ENCODE measurements at places on chromosomes 7 and 10.

DNA sequence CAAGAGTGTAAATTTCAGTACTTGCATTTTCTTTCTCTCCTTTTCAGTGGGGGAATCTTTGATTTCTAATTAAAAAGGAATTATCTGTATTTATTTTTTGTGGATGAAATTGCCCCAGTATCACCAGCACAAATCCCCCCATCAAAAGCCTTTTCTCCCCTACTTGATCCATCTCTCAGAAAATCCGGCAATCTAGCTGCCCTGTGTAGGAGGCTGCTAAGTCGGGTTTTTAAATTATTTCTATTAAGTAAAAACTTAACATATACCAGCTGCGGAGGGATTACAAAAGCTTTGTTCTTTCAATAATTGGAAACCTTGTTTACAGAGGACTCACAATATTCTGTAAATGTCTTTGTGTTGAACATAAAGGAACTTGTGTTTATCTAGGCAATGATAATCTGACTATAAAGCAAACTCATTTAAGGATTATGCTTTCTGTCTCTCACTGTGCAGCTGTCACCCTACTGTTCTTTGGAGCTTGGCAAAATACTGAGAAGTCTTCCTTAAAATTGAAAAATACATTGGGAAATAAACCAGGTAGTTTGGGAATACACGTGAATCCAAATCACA lies 177.4 kb upstream of the PRR15 start:
- DNase-seq = no peak

- no peak for DNase-seq
Measured at GRCh38 chr10:45809837-45810236, 37.5 kb downstream of the AGAP4 start.

GRCh38 chr7:121054925-121055324 lies 66.4 kb downstream of the CPED1 start:
- no peak for DNase-seq

GRCh38 chr10:8498881-8499280 lies 444.4 kb downstream of the GATA3 start:
- peak; percentile 1 for DNase-seq

DNA sequence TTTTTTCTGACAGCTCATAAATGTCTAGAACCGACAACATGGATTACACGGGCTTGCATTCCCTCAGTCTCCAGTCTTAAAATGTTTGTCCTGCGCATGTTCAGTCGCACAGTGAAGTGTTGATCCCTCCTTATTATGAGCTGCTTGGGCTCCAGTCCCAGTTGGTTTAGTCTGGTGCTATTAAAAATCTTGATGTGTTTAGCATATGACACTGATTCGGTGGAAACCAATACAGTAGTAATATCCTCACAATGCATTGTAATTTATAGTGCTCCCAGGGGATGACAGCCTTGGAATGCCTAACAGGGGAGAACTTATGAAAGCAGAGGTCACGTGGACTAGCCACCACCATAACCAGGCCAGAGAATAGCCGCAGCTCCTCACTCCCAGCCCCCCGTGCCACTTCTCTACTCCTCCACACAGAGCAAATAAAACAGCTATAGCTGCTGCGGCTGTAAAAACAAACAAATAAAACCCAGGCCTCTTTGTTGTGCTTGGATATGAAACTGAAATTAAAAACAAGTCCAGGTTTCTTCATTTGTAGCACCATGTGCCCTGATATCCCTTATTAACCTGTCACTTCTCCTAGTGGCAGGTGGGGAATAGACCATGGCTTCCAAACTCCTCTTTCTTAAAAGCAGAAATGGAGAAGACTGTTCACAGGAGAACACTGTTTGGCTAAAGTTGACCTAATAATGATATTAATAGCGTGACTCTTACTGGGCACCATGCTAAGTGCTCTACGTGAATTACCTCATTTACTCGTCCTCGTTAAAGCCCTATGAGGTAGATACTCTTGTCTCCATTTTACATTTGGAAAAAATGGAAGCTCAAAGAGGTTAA lies 7.7 kb downstream of the DPCD start:
- no peak for DNase-seq

DNA sequence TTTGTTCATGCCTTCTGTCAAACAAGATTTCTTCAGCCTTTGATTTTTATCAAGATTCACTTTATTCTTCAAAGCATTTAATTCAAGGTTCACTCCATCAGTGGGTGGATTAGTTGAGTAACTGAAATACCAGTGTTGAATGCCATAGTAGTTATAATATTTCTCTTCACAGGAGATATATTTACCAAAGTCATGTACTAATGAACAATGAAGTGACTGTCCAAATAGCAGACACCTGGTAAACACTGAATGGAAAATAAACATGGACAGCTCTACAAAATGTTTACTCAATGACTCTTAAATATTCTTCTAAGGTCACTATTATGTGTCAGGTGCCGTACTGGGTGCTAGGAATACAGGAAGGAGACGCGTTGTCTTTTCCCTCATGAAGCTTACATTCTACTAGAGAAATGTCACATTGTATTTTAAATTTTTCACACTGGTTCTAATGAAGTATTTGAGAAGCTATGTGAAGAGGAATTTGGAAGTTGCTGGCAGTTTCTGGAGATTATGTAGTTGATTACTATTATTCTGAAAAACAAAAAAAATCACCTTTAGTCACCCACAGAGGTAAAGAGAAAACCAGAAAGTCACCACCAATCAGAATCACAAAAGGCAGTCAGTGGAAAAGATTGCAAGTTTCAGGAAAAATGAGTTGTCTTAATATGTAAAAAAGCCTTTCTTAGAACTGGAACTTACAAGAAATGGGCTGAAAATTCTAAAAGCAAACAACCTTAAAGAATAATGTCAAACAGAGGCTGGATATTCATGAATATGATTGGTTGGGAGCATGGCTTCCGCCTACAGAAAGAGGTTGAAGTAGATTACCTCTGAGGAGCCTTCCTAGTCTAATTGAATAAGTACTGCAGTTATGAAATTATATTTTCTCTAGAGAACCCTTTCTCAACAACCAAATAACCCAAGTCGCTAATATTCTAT lies 84.5 kb downstream of the RTKN2 start:
- peak; percentile 73 for DNase-seq

GRCh38 chr10:114685456-114685855 lies 27.4 kb upstream of the ABLIM1 start:
- no peak for DNase-seq

- no peak for DNase-seq
Measured at GRCh38 chr7:100892364-100893317, 3.0 kb downstream of the ACHE start.

GRCh38 chr10:15345450-15345849 lies 25.6 kb downstream of the FAM171A1 start:
- DNase-seq = no peak

DNA sequence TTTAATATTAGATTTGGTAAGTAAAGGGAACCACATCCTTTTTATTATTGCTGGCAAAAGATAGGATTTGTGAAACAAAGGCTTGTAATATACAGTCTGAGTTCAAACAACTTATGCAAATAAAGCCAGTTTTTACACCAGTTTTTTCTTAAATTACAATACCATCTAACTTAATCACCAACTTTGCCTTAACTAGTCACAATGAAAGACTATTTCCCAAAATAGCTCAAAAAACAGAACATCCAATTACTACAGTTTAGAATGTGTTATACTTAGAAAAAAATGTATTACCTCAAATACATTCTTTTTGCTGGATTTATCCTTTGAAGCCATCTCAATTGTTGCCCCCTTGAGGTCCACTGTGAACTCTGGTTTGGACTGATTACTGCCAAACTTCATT lies 108.5 kb downstream of the ARHGAP12 start:
- DNase-seq = no peak

- no peak for DNase-seq
Measured at GRCh38 chr10:71538608-71539260, 142.0 kb downstream of the CDH23 start.

DNA sequence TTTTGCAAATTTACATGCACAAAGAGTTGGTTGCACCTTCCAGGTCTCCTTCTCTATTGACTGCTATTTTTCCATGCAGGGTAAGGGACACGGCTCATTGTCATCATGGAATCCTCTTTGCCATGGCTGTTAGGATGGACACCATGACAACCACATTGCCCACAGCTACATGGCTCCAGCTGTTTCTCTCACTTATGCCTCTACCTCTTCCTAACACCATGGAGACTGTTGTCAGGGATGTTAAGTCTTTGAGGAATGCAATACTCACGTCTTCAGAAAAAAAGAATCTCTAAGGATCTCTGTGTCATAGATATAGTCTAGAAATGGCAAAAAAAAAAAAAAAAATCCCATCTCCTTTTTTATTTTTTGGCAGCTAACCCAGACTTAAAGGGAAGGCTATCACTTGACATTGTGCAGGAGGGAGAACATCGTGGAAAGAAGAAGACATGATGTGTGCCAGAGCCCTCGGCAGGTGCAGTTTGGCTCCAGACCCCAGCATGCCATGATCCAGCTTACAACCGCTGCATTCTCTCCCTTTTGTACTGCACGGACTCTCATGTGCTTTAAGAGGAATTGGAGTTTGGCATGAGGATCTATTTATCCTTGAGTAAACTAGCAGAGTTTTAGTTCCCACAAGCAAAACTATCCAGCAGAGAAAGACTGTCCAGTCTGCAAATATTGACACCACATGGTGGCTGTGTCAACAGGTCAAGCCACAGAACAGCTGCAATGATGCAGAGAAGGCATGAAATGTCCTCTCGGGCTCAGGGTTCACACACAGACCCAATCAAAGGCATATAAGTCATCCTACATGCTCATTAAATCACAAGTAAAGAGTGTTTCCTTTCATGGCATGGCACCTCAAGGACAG lies 70.8 kb downstream of the FRMD4A start:
- DNase-seq = no peak

GRCh38 chr7:127865466-127865865 lies 165.8 kb downstream of the LRRC4 start:
- no peak for DNase-seq

DNA sequence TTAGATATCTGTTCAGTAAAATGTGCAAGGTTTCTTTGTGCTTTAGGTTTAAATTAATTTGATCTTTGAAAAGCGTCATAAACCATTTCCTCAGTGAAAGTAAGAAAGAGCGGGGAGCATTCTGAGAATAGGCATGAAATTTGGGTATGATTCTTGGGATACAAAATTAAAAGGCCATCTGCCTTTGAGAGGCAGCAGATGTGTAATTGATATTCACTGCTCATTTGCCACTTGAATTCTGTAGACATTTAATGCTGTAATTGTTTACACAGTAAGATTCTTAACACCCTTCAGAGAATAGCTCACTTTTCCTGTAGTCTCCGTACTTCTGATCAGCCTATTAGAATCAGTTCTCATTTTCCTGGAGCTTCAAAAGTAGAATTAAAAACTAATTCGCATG lies 18.7 kb downstream of the FRMD4A start:
- no peak for DNase-seq

- DNase-seq = no peak
Measured at GRCh38 chr7:141511316-141511675, 39.9 kb upstream of the AGK start.

GRCh38 chr10:122233857-122234348 lies 37.2 kb upstream of the BTBD16 start:
- DNase-seq = no peak

- no peak for DNase-seq
Measured at GRCh38 chr7:130903358-130903974, 169.5 kb upstream of the KLF14 start.

- no peak for DNase-seq
Measured at GRCh38 chr7:69898189-69898588, 299.9 kb downstream of the AUTS2 start.

GRCh38 chr7:101232141-101232850 lies 5.3 kb downstream of the CLDN15 start:
- DNase-seq = no peak

- DNase-seq = no peak
Measured at GRCh38 chr7:130144312-130145171, 60.7 kb downstream of the TMEM209 start.

- no peak for DNase-seq
Measured at GRCh38 chr7:35252612-35253459, 1.1 kb downstream of the TBX20 start.

GRCh38 chr10:28996947-28997551 lies 291.8 kb upstream of the LYZL1 start:
- no peak for DNase-seq

- DNase-seq = no peak
Measured at GRCh38 chr7:141387521-141388217, 163.5 kb upstream of the AGK start.

GRCh38 chr7:12648704-12649261 lies 38.6 kb upstream of the ARL4A start:
- no peak for DNase-seq

GRCh38 chr10:104340111-104340526 lies 1.9 kb upstream of the ITPRIP start:
- no peak for DNase-seq

GRCh38 chr7:38229884-38230642 lies 43.4 kb downstream of the TARP start:
- DNase-seq = no peak

GRCh38 chr7:28802450-28802849 lies 155.7 kb downstream of the TRIL start:
- DNase-seq = no peak

GRCh38 chr7:138907850-138908249 lies 73.3 kb downstream of the KIAA1549 start:
- no peak for DNase-seq

DNA sequence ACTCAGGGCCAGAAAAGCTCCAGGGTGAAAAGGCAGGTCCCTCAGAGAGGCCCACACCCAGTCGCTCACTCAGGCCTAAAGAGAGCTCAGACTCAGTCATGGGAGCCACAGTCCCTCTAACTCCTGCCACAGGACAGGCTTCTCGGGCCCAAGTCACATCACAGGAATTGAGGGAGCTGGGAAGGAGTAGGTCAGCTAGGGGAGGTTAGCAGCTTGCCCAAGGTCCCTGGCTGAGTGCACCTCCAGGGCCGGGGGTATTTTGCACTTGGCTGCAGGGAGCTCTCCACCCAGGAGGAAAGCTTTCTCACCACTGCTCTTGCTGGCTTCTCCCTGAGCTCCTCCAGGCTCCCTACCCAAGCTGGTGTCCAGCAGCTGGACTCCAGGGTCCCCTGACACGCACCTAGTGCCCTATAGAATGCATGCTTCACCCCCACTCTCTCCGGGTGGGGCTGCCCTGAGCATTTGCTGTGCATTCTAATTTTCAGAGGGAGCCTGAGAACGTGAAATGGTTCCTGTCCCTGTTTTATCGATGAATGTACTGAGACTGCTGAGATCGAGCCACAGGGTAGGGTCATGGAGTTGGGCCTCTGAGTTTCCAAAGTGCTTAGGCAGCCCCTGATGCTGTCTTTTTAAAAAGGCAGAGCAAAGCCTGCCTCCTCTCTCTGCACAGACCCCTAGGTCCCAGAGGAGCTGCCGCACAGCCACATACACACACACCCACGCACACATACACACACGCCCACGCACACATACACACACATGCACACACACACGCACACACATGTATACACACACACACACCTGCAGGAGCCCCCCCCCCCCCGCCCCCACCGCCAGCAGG lies 37.9 kb upstream of the RET start:
- DNase-seq = no peak

Measured in activated CD4-positive, alpha-beta T cell treated with anti-CD3 and anti-CD28 coated beads, Interleukin-2, amount 50 U/mL, for 16 hours (primary cell).